Lower lobe of right lung (tissue), 2 donors: ENCODE measurements at places on chromosomes 13 and 19.

GRCh38 chr13:48426052-48426451, 13.1 kb upstream of the LPAR6 start:
- DNase-seq: no peak

GRCh38 chr13:100447831-100448230, 140.8 kb downstream of the GGACT start:
- no peak for DNase-seq

GRCh38 chr19:19034204-19034624, 811 bp downstream of the ARMC6 start:
- peak; percentile 70 for DNase-seq

GRCh38 chr19:54312436-54313377, at the start of gene LILRA5:
Gene LILRA5 (minus strand): TSS chr19:54313166. CDS start chr19:54313019, 147 bp downstream.
- DNase-seq: peak; percentile 78

DNA sequence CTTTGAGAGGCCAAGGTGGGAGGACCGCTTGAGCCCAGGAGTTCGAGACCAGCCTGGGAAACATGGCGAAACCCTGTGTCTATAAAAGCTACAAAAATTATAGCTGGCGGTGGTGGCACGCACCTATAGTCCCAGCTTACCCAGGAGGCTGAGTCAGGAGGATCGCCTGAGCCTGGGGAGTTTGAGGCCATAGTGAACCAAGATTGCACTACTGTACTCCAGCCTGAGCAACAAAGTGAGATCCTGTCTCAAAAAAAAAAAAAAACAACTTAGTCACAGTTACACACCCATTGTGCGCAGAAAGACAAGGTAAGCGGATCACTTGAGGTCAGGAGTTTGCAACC, 728 bp upstream of the DENND1C start:
- DNase-seq: no peak

DNA sequence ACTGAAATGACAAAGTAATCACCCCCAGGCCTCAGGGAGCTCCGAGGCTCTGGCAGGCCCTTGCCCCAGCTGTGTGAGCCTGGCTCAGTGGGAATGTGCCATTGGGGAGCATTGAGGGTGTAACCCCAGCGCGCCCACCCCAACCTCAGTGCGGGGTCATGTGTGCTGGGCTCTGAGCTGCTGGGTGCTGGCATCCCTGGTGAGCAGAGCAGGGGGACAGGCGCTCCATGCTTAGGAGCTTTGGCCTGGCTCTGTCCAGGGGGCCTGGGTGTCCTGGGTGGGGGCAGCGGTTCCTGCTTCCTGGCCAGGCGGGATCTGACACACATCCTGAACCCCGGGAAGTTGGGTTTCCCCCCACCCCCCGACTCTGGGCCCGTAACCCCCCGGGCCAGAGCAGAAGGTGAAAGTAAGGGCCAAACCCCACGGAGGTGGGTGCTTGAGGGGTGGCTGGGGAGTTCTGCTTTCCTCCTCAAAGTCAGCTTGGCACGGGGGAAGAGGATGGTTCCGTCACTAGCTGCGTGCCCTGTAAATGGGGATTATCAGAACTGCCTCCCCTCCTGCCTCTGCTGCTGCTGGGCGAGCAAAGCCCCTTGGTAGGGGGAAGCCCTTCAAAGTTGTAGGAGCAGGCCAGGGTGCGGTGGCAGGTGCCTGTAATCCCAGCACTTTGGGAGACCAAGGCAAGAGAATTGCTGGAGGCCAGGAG, 1.7 kb downstream of the LRP3 start:
- DNase-seq: no peak

GRCh38 chr19:34560229-34560628, 78.7 kb downstream of the WTIP start:
- no peak for DNase-seq

DNA sequence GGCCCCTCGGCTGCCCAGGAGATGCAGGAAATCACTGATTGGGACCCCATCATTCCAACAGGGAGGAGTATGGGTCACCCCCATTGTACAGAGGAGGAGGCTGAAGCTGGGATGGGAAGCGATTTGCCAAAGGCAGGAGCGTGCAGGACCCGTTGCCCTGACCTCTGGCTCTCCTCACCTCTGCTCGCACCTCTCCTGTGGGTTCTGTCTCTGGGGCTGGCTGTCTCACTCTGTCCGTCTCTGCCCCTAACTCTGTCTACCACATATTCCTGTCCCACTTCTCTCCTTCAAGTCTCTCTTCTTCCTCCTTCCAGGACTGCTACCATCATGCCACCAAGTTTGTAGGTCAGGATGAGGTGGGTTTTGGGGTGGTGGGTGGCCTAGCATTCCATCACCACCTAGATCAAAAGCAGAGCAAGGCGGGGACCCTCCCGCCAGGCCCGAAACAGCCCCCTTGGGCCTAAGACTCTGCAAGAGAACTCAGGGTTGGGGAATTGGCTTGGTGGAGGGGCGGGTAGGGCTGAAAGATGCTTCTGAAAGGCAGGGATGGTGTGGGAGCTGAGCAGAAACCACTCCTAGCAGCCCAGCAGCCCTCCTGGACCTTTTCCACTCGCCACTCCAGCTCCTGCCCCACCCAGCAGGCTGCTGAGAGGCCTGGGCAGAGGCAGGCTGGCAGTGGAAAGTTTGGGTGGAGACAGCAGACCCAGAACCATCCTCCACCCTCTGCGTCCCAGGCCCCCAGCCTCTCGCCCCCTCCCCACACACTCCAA, 1.0 kb upstream of the LGALS7 start:
- no peak for DNase-seq

DNA sequence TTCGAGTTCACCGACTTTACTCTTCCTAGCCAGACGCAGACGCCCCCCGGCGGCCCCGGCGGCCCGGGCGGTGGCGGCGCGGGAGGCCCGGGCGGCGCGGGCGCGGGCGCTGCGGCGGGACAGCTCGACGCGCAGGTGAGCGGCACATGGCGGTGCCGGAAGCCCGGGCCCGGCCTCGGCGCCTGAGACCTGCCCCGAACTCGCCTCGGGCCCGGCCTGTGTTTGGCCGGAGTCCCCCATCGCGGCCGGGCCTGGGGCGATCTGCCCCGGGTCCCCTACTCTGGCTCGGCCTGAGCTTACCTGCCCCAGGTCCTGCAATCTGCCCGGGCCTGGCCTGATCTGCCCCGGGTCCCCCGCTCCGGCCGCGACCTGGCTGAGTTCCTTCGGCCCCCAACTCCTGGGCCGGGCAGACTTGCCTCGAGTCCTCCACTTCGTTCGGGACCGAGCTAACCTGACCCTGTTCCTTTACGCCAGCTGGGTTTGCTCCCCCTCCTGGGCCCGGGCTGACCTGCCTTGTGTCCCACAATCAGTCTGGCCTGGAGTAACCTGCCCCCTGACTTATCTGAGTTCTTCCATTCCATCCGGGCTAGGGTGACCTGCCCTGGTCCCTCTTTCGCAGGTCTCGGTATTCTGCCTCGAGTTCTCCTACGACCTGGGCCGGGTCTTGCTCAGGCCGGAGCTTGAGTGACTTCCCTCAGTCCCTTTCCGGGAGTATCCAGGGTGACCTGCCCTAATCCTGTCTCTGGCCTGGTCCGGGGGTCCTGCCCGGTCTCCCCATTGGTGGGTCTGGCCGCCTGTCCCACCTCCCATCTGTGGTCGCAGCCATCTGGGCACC, 764 bp downstream of the UPF1 start:
- no peak for DNase-seq

DNA sequence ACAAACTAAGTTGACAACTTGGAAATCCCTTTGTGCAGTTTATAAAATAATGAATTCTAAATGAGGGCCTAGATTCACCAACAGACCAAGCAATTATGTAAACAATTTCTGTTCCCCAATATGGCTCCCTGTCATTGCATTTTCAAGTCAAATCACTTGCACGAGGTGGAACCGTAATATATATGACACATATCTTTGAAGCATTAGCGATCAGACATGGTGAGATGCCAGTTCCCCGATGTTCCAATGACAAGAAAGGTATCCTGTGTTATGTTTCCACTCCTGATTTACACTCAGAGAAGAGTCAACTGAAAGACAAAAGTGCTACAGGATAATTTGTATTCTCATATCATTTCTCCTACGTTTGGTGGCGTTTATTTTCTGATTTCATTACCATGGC, 108.5 kb upstream of the TDRD3 start:
- DNase-seq: no peak

DNA sequence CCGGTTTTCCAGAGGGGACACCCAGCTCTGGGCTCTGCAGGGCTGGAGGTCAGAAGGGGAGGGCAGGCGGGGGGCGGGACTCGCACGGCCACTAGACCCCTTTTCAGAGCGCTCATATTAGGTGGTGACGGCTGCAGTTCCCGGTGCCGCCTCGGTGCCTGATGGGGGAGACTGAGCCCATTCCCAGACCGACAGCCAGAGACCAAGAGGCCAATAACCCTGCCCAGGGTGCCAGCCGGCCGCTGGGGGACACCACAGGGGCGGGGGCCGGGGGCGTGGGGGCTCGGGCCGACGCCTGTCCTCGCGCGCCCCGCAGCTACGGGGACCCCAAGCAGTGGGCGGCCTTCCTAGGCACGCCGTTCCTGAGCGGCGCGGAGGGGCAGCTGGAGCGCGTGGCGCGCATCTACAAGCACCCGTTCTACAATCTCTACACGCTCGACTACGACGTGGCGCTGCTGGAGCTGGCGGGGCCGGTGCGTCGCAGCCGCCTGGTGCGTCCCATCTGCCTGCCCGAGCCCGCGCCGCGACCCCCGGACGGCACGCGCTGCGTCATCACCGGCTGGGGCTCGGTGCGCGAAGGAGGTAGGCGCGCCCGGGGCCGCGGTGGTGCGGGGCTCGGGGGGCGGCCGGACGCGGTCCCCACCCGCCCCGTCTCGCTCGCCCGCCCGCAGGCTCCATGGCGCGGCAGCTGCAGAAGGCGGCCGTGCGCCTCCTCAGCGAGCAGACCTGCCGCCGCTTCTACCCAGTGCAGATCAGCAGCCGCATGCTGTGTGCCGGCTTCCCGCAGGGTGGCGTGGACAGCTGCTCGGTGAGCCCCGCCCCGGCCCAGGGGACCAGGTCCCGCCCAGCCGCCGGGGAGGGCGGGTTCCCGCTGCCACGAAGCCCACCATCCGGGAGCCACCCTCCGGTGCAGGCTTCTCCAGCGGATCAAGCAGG, 2.4 kb downstream of the TIMM13 start:
- no peak for DNase-seq

DNA sequence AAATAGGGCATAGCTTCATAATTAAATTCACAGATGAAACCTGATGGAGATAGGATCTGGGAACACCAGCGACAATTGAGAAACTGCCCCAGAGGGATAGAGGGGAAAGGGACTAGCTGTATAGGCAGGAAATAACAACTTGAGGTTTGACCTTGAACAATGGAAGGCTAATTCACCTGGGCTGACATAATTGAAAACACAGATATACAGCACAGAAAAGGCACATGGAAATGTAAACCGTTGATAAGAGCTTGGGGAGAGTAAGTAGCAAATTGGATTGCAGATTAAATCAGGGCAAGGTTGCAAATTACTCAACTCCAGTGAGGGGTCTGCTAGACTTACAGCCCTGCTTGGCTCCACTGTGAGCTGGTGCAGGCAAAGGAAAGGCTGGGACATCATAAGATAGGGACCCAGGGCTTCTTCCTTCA, 246.7 kb downstream of the DLEU7 start:
- no peak for DNase-seq

DNA sequence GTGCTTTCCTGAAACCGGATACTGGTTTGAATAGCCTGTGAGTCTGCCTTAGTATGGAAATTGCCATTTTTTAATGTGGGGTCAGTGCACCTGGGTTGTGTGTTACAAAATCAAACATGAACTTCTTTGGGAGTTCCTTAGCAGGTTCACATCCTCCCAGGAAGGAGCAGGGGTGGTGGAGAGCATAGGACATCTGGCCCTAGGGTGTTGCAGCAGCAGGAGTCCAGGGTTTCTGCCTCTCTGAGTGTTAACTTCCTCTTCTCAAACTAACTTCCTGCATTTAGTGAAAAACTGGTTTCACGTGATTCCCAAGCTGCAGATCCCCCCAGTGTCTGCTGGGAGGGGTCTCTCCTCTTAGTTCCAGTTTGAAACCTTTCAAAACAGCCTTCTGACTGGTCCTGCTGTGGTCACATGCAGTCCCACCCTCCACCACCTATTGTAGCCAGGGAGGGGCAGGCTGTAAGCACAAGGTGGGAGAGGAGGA, 7.2 kb downstream of the RNASEH2B start:
- DNase-seq: peak; percentile 50

DNA sequence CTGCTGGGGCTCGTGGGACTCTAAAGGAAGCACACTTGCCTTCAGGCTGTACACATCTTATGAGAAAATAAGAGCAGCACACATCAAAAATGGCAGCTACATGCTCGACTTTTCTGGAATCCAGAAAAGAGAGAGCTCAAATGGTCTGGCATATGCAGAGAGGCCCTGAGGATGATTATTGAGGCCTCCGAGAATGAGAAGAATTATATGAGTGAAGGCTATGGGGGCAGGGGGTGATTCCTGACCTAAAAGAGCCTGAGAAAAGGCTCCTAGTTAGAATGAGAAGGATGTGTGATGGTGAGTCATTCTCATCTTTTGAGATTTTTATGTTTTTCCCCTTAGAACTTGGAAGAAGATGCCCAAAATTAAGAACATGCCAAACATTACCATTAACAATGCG, 97.1 kb downstream of the HSPH1 start:
- no peak for DNase-seq

- DNase-seq: no peak
Observed at GRCh38 chr19:3950871-3951861, 18.3 kb downstream of the NMRK2 start.

GRCh38 chr13:66237411-66238062, 992.6 kb downstream of the PCDH9 start:
- DNase-seq: no peak

GRCh38 chr13:28252547-28252946, 114.2 kb downstream of the PAN3 start:
- no peak for DNase-seq

DNA sequence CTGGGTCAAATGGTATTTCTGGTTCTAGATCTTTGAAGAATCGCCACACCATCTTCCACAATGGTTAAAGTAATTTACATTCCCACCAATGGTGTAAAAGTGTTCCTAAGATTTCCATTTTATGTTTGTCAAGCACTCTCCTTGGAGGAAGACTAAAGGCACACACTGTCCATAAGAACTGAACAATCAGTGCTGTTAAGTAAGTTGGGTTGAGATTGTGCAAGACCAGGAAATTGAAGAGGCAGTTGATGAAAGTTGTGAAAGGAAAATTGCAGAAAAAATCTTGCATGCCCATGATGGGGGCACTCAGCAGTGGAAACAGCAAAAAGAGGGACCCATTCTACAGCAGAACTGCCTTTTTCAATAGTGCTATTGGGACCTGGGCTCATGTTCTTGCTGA, 323.6 kb downstream of the DLEU7 start:
- DNase-seq: no peak

GRCh38 chr13:49395451-49395865, 48.4 kb downstream of the CAB39L start:
- no peak for DNase-seq
